ENCODE measurements at places on chromosomes 6 and 20.
A peak's percentile ranks its signal among the peaks of the same experiment; 100 is the strongest.

DNA sequence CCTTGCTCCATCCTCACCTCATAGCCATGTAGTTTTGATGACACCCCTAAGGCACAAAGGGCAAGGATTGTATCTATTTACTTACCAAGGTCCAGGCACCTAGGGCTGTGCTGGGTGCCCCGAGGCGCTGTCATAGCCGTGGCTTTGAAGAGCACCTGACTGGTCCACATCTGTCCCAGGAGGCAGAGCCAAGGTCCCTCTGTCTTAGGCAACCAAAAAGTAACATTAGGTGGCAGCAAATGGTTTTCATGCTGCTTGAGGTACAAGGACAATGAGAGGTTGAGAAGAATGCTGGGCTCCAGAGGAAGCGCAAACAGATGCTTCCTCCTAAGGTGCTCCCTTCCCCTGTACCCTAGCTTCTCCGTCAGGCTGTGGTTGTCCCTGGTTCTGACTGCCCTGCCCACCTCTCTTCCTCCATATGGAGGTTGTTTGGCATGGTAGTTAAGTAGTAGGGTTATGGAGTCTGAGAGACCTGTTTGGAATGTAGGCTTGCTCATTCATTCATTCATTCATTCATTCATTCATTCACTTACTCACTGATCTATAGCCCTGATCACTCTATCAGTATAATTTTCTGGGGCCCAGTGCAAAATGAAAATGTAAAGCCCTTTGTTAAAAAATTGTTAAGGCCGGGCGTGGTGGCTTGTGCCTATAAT is 3.0 kb upstream of the UQCC2 start:
- no peak for DNase-seq

DNA sequence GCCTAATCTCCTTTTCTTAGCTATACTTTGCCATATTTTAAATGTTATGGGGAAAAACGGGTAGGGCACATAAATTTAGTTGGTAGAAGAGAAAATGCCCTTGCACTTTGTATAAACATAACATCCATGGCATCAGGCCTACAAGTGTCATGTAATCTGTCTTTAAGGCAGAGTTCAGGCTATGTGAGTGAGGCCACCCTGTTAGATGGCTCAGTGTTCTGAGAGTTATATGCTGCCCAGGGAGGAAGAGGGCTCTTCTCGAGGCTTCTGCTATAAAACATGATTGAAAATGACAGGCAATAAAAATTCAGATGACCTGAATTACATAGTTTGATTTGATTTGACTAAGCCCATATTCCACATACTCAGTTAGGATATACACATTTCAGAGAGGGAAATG is 553.6 kb upstream of the MAP3K7 start:
- no peak for DNase-seq

DNA sequence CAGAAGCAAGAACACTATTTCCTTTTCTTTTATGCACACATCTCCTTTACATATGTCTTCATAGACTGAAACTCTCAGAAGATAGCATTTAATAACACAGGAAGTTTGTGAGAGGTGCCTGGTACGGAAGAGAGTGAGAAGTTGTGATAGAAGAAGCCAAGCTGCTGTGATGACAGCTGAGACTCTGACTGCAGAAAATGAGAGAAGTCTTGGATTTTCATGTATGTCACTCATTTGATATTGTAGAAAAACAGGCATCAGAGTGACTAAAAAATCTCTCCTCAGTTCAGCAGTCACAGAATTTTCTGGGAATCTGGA is 154.9 kb upstream of the BMP2 start:
- DNase-seq, result no peak

DNA sequence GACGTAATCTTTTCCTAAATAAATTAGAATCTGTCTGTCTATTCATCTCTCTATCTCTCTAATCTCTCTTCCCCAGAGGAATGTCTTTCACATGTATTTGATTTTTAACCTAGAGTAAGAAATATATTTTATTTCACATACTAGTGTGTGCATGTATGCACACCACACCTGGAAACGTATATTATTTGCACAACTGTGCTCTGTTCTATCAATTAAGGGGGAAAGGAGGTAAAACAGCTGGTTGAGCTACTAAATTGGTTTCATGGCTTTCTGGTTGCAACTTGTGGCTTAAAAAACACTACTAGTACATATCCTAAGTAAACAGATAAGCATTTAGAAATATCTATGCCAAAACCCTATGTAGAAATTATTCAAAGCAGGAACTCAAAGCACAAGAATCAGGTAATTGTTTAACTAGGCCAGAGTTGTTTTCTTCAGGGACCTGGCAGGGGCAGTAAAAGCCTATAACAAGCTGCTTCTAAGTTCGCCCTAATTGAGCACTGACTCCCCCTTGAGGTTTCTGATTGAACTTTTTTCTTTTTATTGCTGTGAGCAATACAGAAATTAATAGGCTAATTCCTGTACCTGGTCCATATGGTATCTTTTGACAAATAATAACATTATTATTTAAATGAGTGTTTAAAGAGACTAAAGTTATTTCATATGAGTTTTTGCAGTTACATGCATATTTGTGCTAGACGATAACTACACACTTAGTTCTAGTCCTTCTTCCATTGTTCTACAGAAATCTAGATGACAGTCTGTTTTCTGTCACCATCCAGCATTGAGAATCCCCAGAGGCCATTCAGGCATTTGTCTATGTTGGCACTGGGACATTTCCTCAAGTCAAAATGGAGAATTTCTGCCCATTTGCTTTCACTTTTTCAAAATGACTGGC is 88.6 kb downstream of the MCHR2 start:
- no peak for DNase-seq

GRCh38 chr6:44012078-44012493 is 115.2 kb downstream of the MRPL14 start:
- DNase-seq, result no peak

GRCh38 chr20:2421247-2421646 is 40.5 kb downstream of the TGM6 start:
- no peak for DNase-seq

- no peak for DNase-seq
Measured at GRCh38 chr6:154814063-154814462, 80.8 kb downstream of the SCAF8 start.

- DNase-seq, result no peak
Measured at GRCh38 chr20:44941120-44941691, 19.0 kb downstream of the TOMM34 start.

GRCh38 chr6:1720620-1721322 is 111.1 kb downstream of the FOXC1 start:
- no peak for DNase-seq

GRCh38 chr20:60332523-60332922 is 374.3 kb downstream of the CDH26 start:
- no peak for DNase-seq

DNA sequence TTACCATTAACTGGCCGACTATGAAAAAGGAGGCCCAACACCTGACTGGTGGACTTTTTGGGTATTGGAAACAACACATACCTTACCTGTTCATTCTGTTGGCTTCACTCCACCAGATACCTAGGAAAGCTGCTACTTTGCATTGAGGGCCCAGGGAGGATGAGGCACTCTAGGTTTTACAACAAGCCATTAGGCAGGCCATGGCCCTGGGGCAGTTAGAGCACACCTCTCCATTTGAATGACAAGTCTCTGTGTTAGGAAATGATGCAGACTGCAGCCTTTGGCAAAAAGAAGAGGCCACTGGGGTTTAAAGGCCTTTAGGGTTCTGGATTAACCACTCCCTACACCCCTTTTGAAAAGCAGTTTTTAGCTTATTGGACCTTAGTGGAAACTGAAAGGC is 144.3 kb downstream of the OR2B2 start:
- no peak for DNase-seq

GRCh38 chr6:15086348-15087158 is 159.3 kb upstream of the JARID2 start:
- no peak for DNase-seq

DNA sequence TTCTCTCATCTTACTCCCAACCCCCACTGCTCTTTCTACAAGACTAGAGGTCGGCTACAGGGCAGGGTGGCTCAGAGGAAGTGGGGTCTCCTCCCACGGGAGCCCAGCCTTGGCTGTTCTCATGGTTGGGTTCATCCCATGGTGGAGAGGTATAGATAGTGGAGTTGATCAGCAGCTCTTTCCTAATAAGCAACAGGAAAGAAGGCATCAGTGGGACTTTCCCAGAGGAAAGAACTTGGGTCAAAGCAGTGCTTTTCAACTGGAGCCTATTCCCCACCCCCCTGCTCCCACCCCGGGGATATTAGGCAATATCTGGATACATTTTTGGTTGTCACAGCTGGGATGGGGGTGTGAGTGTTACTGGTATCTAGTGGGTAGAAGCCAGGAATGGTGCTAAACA is 200.9 kb downstream of the NFATC2 start:
- DNase-seq, result no peak

GRCh38 chr6:33206027-33206863 is 1.8 kb downstream of the HSD17B8 start:
- DNase-seq, result peak; percentile 47

DNA sequence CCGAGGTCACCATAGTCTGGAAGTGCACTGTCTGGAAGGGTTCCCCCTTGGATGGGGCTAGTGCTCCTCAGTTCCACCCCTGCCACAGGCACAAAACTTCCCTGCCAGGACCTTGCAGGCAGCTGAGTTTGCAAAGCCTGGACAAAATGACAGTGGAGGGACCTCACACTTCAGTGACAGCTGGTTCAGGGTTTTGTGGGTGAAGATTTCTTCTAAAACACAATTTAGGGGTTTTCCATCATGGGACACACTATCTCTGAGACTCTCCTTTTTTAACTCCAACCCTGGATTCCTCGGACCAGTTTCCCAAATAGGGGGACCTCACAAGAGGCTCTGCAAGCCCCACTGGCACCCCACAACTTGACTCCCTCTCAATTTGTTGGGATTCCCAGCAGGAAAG is 33.6 kb upstream of the PREX1 start:
- no peak for DNase-seq

GRCh38 chr20:11965602-11966001 is 47.9 kb downstream of the BTBD3 start:
- DNase-seq, result no peak

GRCh38 chr6:137496368-137496767 is 2.2 kb upstream of the OLIG3 start:
- no peak for DNase-seq

DNA sequence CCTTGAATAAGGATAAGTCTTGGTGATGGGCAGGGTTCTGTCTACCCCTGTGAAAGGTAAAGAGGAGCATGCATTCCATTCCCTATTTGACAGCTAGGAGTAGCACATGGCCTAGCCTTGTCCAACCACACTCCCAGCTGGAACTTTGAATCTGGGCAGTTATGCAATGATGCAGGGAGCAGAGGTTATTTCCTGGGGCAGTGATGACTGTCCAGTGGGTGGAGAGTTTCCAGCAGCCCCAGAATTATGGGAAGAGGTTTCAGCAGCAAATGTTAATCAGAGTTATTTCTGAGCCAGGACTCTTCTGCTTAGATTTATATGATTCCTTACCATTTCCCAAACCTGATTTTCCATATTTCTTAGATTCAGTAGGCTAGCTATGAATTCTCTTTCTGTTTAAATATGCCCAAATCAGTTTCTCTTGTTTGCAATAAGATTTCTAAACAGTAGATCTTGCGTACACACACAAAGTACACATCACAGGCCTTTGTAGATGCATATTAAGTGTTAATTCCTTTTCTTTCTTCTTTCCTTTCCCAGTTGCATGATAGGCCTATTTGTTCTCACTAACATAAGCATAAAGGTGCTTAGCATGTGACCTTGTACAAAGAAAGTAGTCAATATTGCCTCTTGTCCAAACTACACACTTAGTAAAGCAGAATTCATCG is 17.3 kb upstream of the TXLNB start:
- DNase-seq, result no peak

DNA sequence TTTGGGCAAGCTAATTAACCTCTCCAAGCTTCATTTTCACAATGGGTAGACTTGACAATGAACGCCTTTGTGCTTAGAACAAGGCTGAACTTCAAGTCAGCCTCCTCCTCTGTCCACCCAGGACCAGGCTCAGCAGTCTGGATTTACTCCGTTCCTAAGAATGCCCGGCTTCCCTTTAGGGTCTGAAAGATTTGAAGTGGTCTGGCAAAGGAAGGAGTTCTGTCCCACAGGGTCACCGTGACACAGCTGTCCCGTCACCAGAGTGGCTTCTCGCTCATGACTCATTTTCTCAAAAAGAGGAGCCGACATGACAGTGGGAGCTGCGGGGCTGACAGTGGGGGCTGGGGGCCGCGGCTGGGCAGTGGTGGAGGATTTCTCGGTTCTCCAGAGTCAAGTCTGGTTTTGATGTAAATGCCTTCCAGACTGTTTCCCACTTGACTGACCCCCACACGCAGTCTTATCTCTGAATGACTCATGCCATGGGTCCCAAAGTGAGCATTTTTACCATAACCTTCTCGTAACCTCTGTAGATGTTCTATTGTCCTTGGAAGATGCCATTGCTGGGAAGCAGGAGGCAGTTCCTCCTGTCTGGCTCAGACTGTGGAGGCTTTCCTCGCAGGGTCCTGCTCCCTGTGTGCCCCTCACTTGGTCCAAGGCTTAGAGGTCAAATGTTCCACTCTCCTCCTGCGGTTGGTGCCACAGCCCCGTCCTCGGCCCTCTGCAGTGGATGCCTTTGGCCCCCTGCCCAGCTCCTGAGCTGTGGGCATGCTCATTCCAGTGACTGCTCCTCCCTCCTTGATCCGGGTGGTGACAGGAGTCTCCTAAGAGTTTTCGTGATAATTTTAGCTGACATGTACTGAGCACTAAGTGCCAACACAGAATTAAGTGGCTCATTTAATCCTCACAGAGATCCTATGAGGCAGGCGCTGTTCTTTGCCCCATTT is 253.1 kb downstream of the FNDC1 start:
- no peak for DNase-seq

- no peak for DNase-seq
Measured at GRCh38 chr6:156851454-156851921, 74.3 kb downstream of the ARID1B start.

GRCh38 chr6:80145509-80145908 is 39.0 kb downstream of the BCKDHB start:
- no peak for DNase-seq

- no peak for DNase-seq
Measured at GRCh38 chr6:117237561-117237960, 27.8 kb upstream of the VGLL2 start.

- DNase-seq, result no peak
Measured at GRCh38 chr6:125480571-125480970, 178.8 kb upstream of the HDDC2 start.

GRCh38 chr6:137731960-137732616 is 135.0 kb upstream of the TNFAIP3 start:
- no peak for DNase-seq

- no peak for DNase-seq
Measured at GRCh38 chr6:106216527-106216926, 109.0 kb downstream of the ATG5 start.

DNA sequence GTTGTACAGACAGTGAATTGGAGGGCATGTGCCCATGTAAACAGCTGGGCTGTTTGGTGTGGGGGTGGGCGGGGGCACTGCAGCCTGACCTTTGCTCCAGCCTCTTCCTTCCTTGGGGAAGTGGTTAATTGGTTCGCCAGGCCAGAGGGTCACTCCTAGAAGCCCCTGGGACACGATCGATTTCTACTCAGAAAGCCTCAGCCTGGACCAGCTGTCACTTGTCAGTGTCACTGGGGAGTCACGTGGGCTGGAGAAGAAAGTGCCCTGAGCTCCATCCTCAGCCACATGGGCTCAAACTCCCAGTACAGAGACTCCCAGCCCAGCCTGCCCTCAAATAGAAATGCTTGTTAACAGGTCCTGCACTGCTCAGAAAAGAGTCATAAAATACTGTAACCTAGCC is 423.8 kb upstream of the SULF2 start:
- no peak for DNase-seq

- DNase-seq, result peak; percentile 73
Measured at GRCh38 chr6:132797951-132798868, at the start of gene SLC18B1. TSS of gene SLC18B1 (minus strand) at chr6:132798637. CDS start at chr6:132798456, 181 bp downstream.
